ENCODE measurements at places on chromosomes 6 and 20.
A peak's percentile ranks its signal among the peaks of the same experiment; 100 is the strongest.

GRCh38 chr6:33314943-33315792, 1.3 kb upstream of the TAPBP start:
- DNase-seq, result no peak

DNA sequence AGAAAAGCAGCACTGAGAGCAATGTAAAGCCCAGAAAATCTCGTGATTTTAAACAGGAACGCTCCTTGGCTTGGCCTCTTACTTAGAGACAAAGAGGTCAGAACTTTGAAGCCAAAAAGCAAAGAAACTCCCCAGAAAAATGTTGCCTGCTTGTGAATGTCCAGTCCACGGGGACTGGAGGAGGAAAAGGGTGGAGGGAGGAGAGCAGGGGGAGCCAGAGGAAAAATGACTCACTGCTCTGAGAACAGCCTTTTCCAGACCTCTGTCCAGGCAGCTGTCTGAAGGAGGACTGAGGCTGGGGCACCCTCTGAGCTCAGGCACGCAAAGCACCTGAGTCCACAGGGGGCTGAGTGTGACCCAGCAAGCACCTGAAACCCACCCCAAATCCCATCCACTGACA, 64.7 kb downstream of the TRAM2 start:
- DNase-seq, result peak; percentile 79

- DNase-seq, result no peak
Measured at GRCh38 chr6:123770247-123770949, 33.3 kb upstream of the NKAIN2 start.

DNA sequence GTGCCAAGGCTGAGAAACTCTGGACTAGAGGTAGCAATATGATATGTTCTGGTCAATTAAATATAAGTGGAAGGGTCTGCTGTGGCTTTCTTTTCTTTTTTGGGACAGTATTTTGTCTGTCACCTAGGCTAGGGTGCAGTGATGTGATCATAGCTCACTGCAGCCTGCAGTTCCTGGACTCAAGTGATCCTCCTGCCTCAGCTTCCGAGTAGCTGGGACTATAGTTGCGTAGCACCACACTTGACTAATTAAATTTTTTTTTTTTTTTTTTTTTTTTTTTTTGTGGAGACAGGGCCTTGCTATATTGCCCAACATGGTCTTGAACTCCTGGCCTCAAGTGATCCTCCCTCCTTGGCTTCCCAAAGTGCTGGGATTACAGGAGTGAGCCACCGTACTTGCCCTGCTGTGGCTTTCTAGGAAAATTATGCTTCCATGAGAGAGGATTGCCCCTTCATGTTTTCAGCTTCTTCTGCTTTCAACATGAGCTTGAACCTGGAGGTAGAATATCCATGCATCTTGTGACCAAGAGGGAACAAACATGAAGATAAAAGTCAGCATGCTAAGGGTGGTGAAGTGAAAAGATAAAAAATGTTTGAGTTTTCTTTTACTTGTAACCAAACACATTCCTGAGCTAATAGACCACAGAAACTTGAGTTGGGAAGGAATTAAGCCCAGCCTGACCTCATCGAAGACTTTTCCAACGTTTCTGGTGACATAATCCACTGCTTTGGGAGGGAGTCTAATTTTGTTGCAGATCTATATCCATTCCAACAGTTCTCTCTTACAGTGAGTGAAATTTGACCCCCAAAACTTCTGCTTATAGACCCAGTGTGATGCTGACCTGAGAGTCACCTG, 75.1 kb downstream of the CARMIL1 start:
- no peak for DNase-seq

GRCh38 chr6:90646940-90647339, 60.1 kb upstream of the MAP3K7 start:
- peak; percentile 19 for DNase-seq

DNA sequence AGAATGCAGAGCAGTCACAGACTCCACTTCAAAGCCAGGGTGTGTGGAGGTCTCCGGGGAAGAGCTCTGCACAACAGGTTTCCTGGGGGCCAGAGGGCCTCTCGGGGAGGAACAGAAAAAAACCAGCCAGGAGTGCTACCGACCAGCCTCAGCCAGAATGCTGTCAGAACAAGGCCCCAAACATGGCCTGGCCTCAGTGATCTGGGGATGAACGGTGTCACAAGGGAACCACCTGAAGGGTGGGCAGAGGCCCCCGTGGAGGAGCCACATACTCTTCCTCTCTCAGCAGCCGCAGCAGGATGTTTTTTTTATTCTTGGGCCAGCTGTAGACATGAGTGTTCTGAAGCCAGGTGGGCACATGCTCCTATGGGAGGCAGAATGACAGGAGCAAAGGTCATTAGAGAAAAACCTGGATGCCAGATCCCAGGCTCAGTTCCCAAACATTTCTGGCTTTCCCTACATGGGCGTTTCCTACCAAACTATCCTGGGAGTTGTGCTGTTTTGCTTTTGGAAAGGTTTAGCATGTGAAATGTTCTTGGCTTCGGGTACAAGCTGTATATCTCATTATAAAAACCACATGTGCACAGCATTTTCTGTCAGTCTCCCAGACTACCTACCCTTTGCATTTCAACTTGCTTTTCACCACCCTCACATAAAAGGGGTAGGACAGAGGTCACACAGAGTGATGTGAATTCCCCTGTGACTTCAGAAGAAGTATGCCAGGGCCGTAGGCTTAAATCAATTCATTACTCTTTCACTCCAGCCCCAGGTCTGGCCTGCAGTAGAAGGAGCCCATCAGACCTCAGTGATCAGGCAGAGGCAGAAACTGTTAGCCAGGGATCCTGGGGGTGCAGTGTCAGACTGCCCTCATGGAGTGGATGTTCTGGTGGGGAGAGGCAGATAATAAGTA, 46.2 kb downstream of the TRAF3IP2 start:
- DNase-seq, result no peak

- no peak for DNase-seq
Measured at GRCh38 chr6:170129691-170130171, 161.1 kb downstream of the DLL1 start.

DNA sequence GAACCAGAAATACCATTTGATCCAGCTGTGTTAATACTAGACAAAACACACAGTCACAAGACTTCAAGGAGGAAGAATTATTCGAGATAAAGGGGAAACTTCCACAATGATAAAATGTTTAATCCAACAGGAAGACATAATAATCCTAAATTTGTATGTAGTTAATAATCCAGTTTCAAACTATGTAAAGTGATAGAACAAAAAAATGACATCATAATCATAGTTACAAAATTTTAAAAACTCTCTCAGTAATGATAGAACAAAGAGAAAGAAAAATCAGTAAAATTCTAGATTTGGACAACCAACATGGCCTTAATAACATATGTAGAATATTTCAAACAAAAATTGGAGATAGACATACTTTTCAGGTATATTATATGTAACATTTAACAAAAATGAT, 38.9 kb downstream of the LINC00237 start:
- no peak for DNase-seq

- DNase-seq, result no peak
Measured at GRCh38 chr6:12654514-12654913, 62.1 kb upstream of the PHACTR1 start.

GRCh38 chr20:57691699-57692098, 18.1 kb downstream of the PMEPA1 start:
- no peak for DNase-seq
